ENCODE measurements at places on chromosomes 12 and 14. TPM values are rescaled to one million over a fixed set of nuclear protein-coding genes. Genes with fewer than 3 reads are reported as not detected.

The CCDC177 gene
- polyA plus RNA-seq = not detected

The TAS2R7 gene
- not detected for polyA plus RNA-seq

The SART3 gene
- 27.5 TPM for polyA plus RNA-seq

The SLCO1B1 gene
- polyA plus RNA-seq = not detected

- DNase-seq = no peak
Measured at GRCh38 chr12:97781342-97781741, 318.7 kb downstream of the RMST start.

DNA sequence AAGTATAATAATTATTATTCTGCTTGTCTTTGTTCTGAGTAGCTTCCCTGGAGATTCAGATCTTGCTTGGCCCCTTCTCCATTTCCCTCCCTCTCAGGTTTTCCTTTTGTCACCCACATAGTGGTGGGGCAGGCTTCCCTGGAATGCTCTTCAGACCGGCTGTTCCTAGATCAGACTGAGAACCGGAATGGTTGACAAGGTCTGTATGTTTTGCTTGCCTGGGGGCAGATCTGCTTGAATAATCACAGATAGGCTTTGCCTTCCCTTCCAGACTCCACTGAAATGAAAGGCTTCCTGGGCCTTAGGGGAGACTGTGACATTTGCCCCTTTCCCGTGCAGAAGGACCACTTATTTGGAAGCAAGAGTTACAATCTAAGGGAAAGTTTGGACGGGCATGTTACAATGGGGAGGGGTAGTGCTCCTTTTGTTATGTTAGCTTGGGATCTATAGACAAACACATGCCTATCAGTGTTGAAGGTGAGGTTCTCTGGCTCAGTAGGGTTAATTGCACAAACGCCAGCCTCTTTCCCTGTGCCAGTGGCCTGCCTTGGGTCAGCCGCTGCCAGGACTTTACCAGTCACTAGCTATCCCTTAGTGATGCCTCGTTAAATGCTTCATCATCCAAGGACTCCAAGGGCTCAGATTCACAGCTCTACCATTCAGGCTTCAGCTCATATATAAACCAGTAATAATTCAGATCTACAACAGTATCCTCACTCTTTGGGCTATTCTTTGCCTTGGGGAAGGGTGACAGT, 178.6 kb downstream of the SNAPC1 start:
- no peak for DNase-seq

- DNase-seq = no peak
Measured at GRCh38 chr14:90892970-90893369, 76.7 kb upstream of the TTC7B start.

- DNase-seq = no peak
Measured at GRCh38 chr12:15597125-15597830, 191.9 kb downstream of the EPS8 start.

DNA sequence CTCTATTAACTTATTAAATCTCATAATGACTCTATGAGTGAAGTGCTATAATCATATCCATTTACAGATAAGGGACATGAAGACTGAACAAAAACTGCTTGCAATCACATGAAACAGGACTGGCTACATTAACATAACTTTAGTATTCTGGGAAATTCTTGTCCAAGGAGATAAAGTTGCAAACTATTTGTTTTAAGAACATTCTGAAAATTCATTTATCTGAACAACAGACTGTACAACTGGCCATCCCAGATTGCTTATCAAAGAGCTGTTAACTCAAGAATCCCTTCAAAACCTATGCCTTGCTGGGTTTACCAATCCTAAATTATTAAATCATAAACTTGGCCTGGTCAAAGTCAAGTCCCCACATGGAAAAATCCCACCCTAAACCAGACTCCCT, 39.2 kb upstream of the POC1B start:
- DNase-seq = no peak

DNA sequence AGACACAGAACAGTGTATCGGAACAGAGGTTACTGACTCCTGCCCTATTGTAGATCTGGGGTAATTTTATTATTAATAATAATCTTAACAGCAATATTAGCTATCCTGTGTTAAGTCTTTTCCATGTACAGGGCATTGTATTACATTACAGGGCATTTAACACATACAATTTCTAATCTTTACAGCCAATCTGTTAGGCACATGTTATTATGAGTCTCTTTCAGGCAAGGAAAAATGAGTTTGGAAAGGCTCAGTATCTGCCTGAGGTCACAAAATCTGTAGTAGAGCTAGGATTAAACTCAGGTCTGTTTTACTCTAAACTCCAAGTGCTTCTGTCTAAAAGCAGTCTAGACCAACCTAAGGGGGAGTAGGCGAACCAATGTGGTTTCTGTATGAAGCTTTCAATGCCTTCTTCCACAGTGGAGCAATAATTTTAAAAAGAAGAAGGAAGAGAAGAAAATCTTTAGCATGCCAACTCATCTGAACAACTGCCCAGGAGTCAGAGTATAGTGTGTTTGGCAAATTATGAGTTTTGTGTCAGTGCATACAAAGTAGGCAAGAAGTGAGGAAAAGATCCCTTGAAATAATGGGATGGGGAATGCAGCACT, 192.6 kb downstream of the CHST11 start:
- no peak for DNase-seq

DNA sequence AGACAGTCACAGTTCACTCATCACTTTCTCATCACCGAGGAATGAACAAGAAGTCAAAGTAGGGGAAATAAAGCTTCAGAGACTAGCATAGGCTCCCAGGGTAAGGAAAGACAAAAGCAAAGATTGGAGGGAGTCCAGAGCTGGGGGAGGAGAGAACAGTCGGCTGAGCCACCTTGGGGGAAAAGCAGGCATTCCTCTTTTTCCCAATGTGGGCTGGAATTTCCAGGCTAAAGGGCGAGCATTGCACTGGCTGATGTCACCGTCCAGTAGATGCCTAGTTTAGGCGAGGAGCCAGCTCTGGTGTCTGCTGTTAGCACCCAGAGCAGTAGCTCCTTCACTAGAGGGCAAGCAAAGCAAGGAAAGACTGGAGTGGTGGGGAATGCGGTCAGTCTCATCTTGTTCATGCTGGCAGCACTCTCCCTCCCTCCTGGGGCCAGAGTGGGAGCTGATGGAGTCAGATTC, 8.5 kb upstream of the KRT75 start:
- DNase-seq = no peak
